Renal pelvis (tissue), 12 donors: ENCODE measurements at places on chromosomes 7 and 10.

- no peak for DNase-seq
Observed at GRCh38 chr10:10500937-10501336, 516.7 kb upstream of the CELF2 start.

- no peak for DNase-seq
Observed at GRCh38 chr7:665736-666453, 60.6 kb upstream of the DNAAF5 start.

GRCh38 chr7:142787034-142787768 lies 16.4 kb downstream of the PRSS2 start:
- DNase-seq, result no peak

GRCh38 chr10:127563718-127564553 lies 14.8 kb downstream of the NPS start:
- DNase-seq, result no peak
